D341Med (cell line): ENCODE measurements at places on chromosomes 1 and 21.

DNA sequence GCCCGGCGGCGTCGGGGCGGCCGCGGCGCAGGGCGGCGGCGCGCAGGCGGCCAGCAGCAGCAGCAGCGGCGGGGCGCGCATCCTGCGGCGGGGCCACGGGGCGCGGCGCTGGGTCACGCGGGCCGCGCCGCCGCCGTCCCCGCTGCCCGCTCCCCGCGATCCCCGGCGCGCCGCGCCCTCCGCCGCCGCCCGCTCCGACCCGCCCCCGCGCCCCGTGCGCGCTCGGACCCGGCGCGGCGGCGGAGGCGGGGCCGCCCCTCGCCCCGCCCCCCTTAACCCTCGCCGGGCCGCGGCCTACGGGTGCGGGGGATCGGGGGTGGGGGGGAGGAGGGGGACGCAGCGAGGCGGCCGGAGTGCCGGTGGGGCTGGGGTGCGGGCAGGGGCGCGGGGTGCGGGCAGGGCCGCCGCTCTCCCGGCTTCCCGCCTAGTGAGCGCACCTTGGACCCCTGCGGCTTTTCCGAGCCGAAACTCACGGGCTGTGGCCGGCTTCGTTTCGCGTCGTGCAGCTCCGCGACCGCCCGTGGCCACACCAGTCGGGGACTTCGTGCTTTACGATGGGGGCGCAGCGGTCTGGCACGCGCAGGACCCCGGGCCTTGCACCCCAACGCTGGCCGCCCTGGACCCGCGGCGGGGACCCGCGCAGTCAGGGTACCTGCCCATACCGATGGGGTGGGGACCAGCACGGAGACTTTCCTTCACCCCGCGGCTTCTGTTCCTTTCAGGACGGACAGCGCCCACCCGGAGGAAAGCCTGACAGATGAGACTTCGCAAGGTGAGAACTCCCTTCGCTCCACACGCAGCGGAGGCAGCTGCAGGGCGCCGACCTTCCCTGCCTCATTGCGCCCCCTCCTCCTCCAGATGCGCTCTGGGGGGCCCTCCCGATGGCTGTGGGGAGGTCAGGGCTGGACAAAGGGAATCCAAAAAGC lies at the start of gene FNDC10:
Gene FNDC10 (minus strand): TSS at position 201 of the 926 bp plus-strand sequence. CDS start 120 bp downstream, at position 81.
- DNase-seq: peak; percentile 84

- no peak for DNase-seq
Observed at GRCh38 chr1:234821840-234822239, 211.9 kb upstream of the IRF2BP2 start.

DNA sequence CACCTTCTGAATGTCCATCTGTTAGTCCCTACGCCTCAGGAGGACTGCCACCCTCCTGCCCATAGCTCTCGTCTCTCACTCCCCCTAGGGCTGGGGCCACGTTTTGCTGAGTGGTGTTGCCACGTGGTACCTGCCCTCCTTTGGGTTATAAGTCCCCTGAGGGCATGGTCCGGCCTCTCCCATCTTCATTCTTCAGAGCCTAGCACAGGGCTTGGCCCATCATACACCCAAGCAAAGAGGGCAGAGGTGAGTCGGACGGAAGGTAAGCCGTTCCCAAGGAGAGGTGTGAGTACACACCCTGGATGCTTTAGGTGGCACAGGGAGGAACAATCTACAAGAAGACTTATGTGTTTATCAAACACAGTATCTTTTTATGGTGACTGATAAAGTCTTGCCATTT lies 10.9 kb downstream of the PADI2 start:
- DNase-seq: no peak

DNA sequence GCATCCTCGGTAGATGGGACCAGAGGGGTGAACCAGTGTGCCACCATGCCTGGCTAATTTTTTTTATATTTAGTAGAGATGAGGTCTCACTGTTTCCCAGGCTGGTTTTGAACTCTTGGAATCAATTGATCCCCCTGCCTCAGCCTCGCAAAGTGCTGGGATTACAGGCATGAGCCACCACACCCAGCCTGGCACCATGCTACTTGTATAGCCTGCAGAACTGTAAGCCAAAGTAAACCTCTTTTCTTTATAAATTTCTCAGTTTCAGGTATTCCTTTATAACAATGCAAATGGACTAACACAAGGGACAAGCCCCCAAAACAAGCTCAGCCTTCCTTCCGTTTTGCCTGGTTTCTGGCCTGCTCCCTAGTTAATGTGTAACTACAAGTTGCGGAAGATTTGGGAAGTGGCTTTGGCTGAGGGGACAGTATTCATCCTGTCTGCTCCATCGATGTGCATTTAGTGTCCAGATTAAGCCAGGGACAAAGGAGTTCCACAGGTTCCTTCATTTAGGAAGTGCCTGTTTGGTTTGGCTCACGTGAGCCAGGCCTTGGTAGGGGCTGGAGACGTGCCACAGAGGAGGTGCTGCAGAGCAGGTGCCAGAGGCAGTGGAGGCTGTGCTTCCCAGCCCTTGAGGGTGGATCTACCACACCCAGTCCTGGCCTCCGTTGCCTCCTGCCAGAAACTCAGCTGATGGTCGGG lies 4.4 kb downstream of the AVPR1B start:
- DNase-seq: no peak
